ENCODE measurements at places on chromosomes 16 and 17.

- peak; percentile 73 for DNase-seq
Observed at GRCh38 chr16:81586417-81586816, 141.8 kb downstream of the CMIP start.

GRCh38 chr17:80742091-80742490 lies 197.5 kb downstream of the RPTOR start:
- no peak for DNase-seq

DNA sequence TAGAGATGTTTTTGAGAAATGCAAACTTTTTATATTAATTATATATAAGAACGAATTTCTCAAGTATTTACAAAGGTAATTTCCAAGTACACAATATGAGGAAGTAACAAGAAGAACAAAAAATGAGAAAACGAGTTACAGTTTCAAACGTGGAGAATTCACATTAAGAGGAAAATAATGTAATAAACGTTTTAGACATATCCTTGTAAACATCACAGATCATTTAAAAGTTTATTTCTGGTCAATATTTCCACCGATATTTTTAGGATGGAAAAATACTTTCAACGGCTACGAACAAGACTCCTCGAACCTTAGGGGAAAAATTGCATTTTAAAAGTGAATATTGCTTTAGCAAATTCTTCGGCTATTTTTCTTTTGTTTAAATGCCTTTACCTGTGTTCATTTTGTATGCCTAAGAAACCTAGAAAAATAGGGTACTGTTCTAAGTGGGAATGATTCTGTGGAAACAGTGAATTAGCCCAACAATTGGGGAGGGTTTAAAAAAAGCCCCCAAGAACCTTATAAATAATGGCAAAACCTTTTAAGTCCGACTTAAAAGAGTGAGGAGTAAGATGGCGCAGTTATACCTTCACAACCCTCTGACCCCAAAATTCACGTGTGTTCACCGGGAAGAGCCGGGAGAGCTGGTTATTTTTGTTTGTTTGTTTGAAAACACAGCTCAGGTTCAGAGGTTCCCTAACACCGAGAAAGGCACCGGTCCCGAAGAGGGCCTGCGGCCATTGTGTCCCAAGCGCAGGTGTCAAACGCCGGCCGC lies 3.3 kb downstream of the HNF1B start:
- no peak for DNase-seq

- DNase-seq, result no peak
Observed at GRCh38 chr16:86537486-86537885, 17.5 kb downstream of the MTHFSD start.

- DNase-seq, result no peak
Observed at GRCh38 chr17:42674755-42675347, 1.9 kb downstream of the PLEKHH3 start.

DNA sequence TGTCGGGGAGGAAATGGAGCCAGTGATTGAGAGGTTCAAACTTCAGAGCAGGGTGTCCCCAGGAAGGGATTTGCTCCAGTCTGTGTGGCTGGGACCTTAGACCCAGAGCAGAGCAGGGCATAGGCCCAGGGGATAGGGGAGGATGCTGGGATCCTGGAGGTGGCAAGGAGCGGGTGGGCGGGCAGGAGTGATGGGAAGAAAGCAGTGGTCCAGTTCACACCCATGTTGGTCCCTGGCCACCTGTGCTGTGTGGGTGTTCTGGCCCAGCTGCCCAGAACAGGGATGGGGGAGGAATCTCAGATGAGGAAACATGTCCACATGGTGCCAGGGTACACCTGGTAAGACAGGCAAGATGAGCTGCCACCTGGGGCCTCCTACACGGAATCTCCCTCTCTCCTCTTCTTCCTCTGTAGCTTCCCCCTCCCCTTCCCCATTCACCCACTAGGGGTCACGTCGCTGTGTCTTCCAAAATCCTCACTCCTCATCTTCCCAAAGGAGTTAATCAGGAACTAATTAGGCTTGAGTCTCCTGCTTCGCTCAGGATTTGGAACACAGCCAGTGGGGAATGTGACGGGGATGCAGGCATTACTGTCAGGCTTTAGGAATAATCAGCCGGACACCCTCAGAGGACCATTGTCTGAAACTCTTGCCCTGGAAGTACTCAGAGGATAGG lies 2.3 kb downstream of the BEAN1 start:
- no peak for DNase-seq

DNA sequence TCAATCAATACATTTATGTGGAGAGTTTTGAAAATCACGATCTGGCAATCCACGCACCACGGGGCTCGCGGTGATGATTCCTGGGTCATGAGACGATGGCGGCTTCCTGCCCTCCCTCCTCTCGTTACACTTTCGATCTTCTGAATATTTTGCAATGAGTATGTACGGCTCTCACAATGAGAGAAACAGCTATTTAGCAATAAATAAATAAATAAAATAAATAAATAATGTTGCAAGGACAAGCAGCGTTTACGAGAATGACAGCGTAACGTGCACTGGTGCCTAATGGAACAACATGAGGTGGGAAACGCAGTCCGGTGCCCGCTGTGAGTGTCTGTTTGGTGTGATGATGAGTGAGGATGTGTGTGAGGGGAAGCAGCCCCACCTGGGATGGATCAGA lies 46.7 kb upstream of the JPH3 start:
- no peak for DNase-seq

- DNase-seq, result no peak
Observed at GRCh38 chr16:81650982-81651562, 128.0 kb upstream of the PLCG2 start.

- DNase-seq, result no peak
Observed at GRCh38 chr17:7859028-7859427, 1.2 kb downstream of the CYB5D1 start.

GRCh38 chr16:11857161-11857560 lies 5.8 kb upstream of the RSL1D1 start:
- DNase-seq, result no peak

GRCh38 chr17:28194382-28194781 lies 124.6 kb upstream of the TMEM97 start:
- DNase-seq, result no peak

GRCh38 chr17:39676198-39676819 lies 8.1 kb downstream of the PNMT start:
- DNase-seq, result peak; percentile 29

DNA sequence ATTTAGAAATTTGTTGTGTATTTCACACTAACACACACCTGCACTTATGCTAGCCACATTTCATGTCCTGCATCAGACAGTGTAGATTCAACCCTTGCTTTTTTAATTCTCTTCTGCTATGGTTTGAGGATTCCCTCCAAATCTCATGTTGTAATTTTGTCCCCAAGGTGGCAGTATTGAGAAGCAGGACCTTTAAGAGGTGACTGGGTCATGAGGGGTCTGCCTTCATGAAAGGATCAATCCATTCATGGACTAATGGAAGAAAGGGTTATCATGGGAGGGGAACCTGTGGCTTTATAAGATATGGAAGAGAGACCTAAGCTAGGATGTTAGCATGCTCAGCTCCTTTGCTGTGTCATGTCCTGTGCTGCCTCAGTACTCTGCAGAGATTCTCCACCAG lies 1032.2 kb downstream of the CDH11 start:
- no peak for DNase-seq

GRCh38 chr17:55219459-55219858 lies 45.3 kb upstream of the HLF start:
- no peak for DNase-seq

DNA sequence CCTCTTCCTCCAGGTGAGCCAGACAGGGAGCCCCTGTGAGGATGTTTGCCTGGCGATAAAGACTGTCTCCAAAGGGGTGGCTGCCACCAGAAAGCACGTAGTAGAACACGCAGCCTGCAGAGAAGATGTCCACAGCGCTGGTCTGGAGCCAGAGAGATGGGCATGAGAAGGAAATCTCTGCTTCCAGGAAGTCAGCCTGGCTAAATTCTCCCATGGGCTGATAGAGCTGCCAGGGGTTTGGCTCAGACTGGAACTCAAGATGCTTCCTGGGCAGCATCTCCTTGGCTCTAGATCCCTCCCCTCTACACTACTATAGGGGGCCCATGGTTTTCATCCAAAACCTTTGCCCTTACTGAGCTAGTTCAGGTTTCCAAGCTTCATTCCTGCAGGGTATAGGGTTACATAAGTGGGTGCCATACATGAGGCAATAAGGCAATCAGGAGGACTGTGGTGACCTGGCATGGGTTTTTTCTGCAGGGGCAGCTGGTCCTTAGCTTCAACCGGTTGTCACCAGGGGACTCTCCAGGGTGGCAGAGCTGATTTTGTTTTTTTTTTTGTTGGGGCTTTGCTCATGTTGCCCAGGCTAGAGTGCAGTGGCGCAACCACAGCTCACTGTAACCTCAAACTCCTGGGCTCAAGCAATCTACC lies 13.6 kb downstream of the PLK1 start:
- DNase-seq, result no peak

GRCh38 chr17:74478420-74479100 lies 12.1 kb downstream of the CD300A start:
- no peak for DNase-seq

DNA sequence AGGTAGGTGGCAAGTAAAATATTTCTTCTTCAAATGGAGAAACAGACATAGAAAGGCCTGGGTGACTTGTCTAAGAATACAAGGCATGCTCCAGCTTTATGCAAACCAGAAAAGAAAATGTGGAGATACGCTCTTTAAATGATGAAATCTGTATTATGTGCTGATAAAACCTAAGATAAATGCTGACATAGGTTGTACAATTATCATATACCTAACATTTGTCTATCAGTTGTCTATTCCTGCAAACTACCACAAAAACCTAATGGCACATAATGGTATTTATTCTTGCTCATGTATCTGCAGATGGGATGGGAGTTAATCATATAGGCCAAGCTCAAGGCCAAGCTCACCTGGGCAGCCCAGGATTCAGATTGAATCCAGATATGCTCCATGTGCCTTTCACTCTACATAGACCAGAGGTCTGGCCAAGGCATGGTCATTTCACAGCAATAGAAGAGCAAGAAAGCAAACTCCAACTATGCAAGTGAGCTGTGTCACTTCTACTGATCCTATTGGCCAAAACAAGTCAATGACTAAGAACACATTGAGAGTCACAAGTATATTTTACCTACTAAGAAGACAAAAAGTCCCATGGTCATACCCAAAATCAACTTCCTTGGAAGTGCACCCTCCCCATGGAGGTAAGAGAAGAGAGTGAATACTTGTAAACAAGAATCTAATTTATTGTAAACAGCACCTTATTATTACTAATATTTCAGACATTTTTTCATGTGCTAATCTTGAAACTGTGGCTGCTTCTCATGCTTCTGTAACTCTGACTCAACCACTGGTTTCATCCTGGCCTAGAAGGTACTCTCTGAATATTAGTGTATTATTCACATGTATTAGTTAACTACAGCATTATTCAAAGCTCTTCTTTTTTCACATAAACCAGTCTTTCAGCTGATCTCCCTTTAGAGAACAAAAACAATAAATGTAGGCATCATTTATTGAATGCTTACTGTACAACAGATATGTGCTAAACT lies 270.7 kb upstream of the SOX9 start:
- DNase-seq, result peak; percentile 44

DNA sequence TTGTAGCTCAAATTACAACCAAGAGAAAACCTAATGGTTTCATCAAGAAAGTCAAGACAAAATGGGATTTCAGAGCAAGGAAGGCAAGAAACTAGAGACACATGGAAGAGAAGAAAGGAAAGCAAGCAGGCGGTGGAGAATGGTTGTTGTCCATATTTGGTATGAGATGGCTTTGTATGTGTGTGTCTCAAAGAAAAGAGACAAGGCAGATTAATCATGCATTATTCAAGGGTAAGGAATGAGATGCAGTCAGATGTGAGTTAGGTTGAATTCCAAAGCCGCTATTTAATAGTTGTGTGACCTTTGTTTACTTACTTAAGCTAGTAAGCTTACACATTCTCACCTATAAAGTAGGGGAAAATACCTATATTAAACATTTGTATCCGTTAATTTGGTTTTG lies 1029.6 kb downstream of the CDH11 start:
- peak; percentile 82 for DNase-seq

DNA sequence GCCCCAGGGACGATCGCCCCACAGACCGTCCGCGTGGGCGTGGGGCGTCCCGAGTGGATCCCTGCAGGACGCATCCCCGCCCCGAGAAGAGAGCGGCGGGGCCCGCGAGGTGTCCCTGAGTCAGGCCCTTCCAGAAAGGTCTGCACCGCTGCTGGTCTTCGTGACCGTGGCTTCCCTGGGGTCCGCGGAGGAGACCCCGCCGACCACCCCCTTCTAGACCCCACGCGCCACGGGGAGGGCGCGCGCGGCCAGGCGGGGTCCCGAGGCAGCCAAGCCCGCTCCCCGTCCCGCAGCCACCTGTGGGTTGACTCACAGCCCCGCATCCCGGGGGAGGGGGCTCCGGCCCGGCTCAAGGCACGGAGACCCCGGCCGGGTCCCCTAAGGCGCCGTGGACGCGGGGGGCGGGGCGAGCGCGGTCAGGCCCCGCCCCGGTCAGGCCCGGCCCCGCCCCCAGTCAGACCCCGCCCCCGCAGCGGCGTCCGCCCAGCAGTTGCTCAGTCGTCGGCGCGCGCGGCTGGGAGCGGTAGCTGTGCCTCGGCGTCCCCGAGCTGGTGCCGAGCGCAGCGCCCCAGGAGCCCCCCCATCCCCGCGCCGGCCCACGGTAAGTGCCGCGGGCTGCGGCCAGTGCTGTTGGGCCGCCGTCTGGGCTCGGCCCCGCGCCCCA lies at the start of gene BAIAP3:
BAIAP3 (plus strand) TSS at position 497 of the 664 bp plus-strand sequence. CDS start 4,905 bp downstream, outside the sequence.
- no peak for DNase-seq

DNA sequence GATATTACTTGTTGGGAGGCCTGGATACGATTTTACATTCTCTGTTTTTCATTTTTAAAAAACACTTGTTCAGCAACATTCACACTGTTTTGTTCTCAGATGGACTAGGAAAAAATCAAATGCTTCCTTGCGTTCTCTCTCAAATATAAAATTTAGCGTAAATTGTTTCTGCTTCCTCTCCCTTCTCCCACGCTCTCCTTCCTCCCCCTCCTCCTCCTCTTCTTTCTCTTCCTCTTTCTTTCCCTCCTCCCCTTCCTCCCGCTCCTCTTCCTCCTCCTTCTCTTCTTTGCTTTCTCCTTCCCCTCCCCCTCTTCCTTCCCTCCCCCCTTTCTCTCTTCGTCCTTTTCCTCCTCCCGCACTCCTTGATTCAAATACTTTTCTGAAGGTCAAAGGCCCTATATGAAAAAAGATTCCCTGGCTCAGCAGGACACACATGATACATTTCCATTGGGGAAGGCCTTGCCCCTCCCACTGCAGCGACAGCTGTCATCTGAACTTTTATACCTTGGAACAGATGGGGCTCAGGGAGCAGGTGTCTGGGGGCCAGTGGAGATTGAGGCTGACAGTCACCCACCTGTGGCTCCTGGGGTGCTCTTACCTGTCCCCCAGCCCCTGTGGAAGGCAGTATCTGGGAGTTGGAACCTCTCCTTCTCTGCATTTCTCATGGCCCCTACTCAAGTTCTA lies 99.4 kb upstream of the SDK2 start:
- no peak for DNase-seq

- no peak for DNase-seq
Observed at GRCh38 chr16:12255473-12255872, 278.9 kb downstream of the SNX29 start.

- no peak for DNase-seq
Observed at GRCh38 chr17:2024572-2025219, 438 bp downstream of the RTN4RL1 start.

All from RCC 7860 (cell line).